ENCODE measurements at places on chromosomes 12 and 14.

GRCh38 chr12:54984658-54985376 lies at the start of gene TESPA1:
TESPA1 (minus strand) TSS chr12:54984762; CDS start chr12:54974562, 10,200 bp downstream.
- DNase-seq = peak; percentile 75

- no peak for DNase-seq
These were observed 138.8 kb upstream of the HMGA2 start for GRCh38 chr12:65685514-65685913.

- no peak for DNase-seq
These were observed 345.3 kb downstream of the RPL10L start for GRCh38 chr14:46306267-46306666.

- DNase-seq = no peak
These were observed 82.0 kb downstream of the NTS start for GRCh38 chr12:85956081-85956480.

Data from activated T-cell treated with anti-CD3 and anti-CD28 coated beads for 48 hours (primary cell).